ENCODE measurements at places on chromosomes 12 and 14. TPM values are rescaled to one million over a fixed set of nuclear protein-coding genes. Genes with fewer than 3 reads are reported as not detected.

CD163L1 gene
- 7.3 TPM for total RNA-seq

RNASE4 gene
- total RNA-seq = 8.1 TPM

AICDA gene
- total RNA-seq = not detected

UBR7 gene
- 23.5 TPM for total RNA-seq

KRT85 gene
- not detected for total RNA-seq

PLEKHG7 gene
- not detected for total RNA-seq

POTEG gene
- not detected for total RNA-seq

RAPGEF3 gene
- total RNA-seq = 14.5 TPM

- DNase-seq = no peak
These were observed 30.2 kb upstream of the SRGAP1 start for GRCh38 chr12:63814146-63814772.

- DNase-seq = no peak
These were observed 95.4 kb upstream of the CDKN3 start for GRCh38 chr14:54301359-54301758.

DNA sequence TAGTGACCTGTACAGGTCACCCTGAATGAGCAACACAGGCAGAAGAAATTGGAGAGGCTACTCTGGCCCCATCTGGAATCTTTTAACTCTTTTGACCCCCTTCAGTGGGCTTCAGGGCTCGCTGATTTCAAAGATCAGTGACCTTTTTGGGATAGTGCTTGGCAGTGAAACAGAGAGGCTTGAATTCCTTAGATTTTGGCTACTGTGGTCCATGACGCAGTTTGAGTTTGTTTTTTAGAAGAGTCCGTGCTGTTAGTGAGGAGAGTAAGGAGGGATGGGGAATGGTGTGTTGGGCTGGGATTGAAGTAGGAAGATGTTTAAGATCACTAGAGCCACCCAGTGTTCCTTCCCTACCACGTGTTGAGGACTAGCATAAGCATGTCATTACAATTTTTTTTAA lies 16.5 kb downstream of the TMEM30B start:
- DNase-seq = no peak

GRCh38 chr12:83089575-83089974 lies 402.9 kb downstream of the TMTC2 start:
- DNase-seq = no peak

DNA sequence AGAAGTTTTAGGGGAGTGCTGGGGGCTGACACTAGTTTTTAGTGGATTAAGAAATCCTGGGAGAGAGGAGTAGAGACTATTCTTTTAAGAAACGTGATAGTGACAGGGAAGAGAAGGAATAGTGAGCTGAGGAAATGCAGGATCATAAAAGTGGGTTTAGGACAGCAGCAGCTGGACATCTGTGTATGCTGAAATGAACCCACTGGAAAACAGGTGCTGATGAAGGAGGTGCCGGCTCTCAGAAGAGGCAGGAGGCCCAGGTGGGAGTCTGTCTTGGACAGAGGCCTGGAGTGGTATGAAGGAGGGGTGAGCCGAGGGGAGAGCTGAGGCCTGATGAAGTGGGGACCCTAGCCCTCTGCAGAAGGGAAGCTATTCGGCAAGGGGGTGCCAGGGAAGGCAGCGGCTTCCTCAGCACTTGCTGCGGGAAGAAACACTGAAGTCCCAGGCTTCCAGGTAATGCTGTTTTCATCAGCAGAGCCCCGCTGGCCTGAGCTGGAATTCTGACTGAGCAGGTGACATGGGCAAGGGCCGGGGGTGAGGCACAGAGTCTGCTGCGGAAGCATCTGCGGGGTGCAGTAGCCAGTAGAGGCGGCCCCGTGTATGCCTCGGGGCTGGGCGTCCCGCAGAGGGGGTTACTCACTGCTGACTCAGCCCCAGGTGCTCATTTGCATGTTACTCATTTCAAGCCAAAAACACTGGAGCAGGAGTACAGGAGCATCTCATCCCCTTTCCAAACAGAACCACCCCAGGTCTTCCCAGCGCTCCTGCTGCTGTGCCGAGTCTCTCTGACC lies 89.7 kb downstream of the TMCC3 start:
- DNase-seq = no peak

DNA sequence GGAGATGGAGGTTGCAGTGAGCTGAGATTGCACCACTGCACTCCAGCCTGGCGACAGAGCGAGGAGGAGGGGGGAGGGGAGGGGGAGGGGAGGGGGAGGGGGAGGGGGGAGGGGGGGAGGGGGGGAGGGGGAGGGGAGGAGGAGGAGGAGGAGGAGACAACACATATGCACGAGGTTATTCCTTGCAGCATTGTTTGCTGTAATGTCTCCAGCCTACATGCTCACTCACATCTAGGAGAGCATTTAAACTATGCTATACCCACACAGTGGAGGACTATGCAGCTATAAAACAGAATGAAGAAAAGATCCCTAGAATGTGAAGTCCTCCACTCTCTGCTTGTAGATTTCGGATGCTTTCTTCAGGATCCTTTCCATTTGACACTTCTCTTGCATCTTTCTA lies 3.5 kb upstream of the HIGD1C start:
- no peak for DNase-seq

DNA sequence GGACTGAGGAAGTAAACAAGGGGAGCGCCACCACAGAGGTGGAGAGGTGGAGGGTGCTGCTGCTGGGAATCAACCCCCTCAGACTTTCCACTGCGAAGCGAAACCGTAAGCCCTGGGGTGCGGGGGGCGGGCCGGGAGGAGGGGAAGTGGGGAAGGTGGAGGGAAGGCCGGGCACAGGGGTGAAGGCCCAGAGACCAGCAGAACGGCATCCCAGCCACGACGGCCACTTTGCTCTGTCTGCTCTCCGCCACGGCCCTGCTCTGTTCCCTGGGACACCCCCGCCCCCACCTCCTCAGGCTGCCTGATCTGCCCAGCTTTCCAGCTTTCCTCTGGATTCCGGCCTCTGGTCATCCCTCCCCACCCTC lies at the start of gene LAG3:
Gene LAG3 (plus strand): TSS at position 190 of the 365 bp plus-strand sequence. CDS start 333 bp downstream, outside the sequence.
- no peak for DNase-seq

DNA sequence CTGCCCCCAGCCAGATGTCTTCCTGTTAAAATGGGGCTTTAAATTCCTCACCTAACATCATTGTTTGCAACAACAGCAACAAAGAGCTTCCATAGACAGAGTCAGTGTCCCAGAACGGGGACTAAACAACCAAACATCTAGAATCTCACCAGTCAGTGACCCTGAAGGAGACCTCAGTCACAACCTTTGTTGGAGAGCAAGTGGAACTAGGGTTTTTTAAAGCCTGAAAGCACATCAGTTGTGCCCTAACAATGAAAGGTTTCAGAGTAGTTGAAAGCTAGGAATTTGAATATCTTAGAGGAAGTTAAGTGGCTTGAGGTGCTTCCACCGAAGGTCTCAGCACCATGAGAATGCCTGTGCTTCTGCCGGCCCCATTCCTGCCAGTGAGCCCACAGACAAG lies 5.0 kb upstream of the ALDH2 start:
- no peak for DNase-seq

DNA sequence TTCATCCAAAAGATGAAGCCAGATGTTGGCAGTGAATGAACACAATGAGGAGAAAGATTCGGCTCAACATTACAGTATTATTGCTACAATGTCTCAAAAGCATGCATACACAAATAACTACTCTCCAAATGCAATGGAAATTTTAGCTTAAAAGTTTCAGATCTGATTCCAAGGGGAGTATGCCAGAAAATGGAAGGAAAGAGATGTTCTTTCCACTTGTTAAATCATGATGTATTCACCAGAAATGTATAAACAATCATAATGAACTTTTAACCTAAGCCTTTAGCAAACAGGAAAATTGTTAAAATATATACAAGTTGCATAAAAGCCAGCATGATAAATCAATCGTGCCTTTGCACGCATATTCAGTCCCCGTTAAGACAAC lies 62.1 kb downstream of the SH2B3 start:
- DNase-seq = no peak

DNA sequence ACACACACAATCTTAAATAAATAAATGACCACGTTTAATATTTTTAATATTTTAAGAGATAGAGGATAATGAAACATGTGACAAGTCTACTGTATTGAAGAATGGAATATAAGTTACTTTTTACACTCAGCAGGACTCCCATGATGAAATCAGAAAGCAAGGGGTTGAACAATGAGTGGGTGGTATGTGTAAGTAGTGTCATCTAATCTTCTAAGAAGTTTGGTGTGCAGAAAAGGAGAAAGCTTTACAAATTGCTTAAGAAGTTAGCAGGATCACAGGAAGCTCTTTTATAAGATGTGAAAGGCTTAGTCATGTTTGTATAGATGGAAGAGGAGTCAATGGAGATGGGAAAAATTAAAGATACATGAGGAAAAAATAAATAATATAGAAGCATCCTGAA lies 47.8 kb downstream of the SLC15A5 start:
- DNase-seq = no peak

GRCh38 chr12:7935590-7936581 lies at the start of gene SLC2A3:
Gene SLC2A3, minus strand, starts transcription at chr12:7936187. Its CDS starts 153 bp downstream, at chr12:7936034.
- peak; percentile 50 for DNase-seq

- DNase-seq = no peak
These were observed 372.2 kb downstream of the RAD51B start for GRCh38 chr14:68191567-68192321.

DNA sequence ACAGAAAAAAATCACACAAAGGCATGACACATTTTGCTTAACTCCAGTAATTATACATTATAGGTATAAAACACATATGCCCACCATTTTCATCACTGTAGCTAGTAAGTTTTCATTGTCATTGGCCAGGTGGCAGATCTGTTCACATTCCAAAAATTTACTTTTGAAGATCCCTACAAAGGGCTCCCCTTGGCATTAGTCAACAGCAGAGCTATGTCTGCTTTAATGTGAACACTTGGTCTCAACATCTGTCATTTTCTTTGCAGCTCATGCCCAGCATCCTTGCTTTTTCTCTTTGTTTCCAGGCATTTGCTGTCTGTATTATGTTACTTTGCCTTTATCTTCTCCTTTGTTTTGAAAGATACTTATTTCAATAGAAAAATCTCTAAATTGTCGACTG lies 519.1 kb upstream of the FOXG1 start:
- no peak for DNase-seq

DNA sequence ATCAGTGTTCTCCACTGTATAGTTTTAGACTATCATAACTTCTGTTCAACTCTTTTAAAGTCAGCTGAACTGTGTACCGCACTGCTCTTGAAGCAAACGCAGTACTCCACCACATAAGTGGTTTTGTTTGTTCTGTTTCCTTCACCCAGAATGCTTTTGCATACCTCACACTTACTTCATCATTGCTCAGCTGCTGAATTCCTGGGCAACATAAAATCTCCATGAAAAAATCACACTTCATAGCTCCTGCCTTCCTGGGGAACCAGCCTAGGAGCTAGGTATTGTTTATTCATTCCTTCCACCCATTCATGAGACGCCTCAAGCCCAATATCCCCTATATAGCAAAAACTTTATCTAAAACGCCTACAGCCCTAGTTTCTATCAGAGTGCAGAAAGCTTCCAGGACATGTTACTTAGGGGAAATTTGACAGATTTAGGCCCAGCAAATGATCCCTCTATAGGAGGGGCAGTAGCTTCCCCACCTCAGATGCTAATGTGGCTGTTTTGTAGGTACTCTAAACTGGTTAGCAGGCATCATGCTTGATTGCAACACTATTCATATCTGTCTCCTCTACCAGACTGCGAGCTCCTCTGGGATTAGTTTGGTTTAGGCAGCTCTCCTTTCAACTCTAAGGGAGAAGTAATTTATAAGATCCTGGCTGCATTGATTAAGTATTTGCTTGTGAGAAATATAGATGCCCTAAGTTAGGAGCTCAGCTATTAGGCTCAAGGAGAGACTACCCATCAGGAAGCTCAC lies 44.5 kb downstream of the LRRC9 start:
- DNase-seq = no peak

- peak; percentile 93 for DNase-seq
These were observed at the start of gene BCL2L2 for GRCh38 chr14:23306412-23307145. Gene BCL2L2, plus strand, starts transcription at chr14:23306833. Its CDS starts 935 bp downstream, at chr14:23307768.

- no peak for DNase-seq
These were observed 4.8 kb downstream of the RASSF9 start for GRCh38 chr12:85831327-85831990.
